Naive B cell (primary cell): ENCODE measurements at places on chromosomes 16 and 17.

DNA sequence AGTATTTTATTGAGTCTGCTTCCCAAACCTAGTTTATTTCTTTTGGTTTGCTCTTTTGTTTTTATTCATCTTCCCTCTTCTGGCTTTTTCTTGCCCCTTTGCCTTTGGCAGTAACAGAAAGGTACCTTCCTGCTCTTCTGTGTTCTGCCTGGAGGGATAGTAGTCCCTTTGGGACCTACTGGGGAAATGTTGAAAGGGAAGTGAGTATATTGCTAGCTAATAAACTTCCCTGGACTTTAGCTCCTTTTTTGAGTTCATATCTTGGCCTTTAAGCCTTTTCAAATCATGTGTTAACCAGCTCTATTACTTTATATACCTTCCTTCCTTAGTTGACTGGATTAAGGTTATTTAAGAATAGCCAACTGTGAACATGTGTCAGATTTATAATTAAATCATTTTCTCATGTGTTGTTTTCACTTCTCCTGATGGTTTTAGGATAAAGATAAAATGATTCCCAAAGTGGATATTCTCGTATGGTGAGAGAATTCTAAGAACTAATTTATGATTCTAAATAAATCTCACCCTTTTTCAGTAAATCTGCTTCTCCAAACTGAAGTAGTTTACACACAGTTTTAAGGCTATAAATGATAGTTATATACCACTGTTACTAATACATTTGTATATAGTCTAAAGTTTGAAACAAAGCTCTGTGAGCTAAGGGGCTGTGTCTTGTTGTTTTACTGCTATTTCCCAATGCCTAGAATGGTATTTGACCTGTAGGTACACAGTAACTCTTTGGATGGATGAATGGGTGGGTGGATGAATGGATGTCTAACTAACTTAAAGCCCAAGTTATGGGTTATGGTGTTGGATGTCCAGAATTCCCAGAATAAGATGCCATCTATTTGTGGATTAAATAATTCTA is 45.7 kb downstream of the OMG start:
- DNase-seq: no peak

DNA sequence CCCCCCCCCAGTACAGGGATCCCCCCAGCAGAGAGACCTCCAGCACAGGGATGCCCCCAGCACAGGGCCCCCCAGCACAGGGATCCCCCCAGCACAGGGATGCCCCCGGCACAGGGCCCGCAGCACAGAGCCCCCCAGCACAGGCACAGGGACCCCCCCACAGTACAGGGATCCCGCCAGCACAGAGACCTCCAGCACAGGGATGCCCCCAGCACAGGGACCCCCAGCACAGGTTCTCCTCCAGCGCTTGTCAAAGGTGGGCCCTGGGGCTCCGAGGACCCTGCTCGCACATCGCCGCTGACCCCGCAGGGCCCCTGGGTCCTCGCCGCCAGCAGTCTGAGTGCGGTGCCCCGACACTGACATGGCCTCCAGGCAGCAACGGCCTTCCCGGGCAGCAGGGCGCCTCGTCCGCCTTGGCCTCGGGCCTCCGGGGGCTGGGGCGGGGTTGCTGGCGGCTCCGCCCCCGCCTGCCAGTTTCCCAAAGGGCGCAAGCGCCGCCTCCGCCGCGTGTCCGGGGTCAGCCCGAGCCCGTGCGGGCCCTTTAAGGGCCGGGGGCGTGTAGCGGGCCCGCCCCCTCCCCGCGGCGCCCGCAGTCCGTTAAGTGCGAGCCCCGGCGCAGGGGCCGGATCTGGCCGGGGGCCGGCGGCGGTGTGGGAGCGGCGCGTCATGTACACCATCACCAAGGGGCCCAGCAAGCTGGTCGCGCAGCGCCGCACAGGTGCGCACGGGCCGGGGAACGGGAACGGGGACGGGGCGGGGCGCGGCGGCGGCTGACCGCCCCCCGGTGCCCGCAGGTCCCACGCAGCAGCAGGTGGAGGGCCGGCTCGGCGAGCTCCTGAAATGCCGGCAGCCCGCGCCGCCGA is at the start of gene MCRIP2:
Gene MCRIP2 (plus strand): TSS at position 503 of the 863 bp plus-strand sequence. CDS start 164 bp downstream, at position 667.
- peak; percentile 60 for DNase-seq

- no peak for DNase-seq
Measured at GRCh38 chr16:64982581-64982980, 139.3 kb downstream of the CDH11 start.

GRCh38 chr16:11217651-11218603 is 38.1 kb downstream of the SOCS1 start:
- no peak for DNase-seq

- no peak for DNase-seq
Measured at GRCh38 chr17:35051579-35052240, 11.8 kb downstream of the RFFL start.

DNA sequence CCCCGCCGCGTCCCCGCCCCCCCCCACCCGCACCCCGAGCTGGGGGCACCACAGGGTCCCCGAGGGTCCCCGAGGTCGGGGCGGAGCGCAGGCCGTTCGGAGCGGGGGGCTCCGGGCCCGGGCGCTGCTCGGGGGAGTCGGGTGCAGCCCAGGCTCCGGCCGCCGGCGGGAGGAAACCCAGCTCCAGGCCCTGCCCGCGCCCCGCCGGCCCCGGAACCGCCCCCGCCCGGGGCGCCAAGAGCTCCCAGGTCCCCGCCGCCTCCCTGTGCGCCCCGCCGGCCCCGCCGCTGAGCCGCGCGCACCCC is 33.2 kb upstream of the RPH3AL start:
- DNase-seq: no peak

GRCh38 chr16:11181242-11181898 is 74.6 kb downstream of the SOCS1 start:
- DNase-seq: no peak

DNA sequence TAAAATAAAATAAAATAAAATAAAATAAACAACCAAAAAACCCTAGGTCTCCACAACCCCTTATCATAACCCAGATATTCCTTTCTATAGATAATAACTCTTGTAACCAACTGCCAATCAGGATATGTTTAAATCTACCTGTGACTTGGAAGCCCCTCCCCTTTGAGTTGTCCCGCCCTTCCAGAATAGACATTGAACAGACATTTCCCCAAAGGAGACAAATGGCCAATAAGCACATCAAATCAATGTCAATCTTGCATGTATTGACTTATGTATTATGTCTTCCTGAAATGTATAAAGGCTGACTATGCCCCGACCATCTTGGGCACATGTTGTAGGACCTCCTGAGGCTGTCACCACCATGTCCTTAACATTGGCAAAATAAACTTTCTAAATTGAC is 1.5 kb upstream of the MAPK7 start:
- DNase-seq: no peak

GRCh38 chr17:8793649-8794048 is 5.5 kb downstream of the MFSD6L start:
- no peak for DNase-seq

GRCh38 chr17:66143657-66144282 is 48.2 kb downstream of the CEP112 start:
- DNase-seq: no peak
